Activated T-cell treated with anti-CD3 and anti-CD28 coated beads for 4 hours (primary cell): ENCODE measurements at places on chromosomes 1 and 21.

DNA sequence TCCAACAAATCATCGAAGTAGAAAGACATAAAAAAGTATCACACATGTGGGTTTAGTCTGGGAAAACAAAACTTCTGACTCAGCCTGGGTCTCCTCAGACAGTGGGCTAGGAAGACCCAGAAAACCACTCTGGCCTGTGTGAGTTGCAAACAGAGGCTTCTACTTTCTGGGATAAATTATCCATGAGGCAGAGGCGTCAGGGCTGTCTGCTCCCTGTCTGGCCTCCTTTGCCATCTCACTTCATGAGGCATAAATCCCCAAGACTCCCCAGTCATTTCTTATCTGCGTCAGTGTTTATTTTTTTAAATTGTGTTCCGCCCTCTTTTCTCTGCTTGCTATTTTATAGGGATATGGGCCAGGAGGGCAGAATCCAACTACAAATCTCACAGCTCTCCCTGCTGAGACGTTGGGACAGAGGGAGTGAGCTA, 80.6 kb upstream of the TRABD2B start:
- no peak for DNase-seq

- no peak for DNase-seq
These were observed 51.2 kb downstream of the MRPL39 start for GRCh38 chr21:25556091-25556490.

- DNase-seq: no peak
These were observed 187.4 kb downstream of the NUF2 start for GRCh38 chr1:163509114-163509513.

GRCh38 chr1:230303069-230303468, 123.1 kb downstream of the PGBD5 start:
- no peak for DNase-seq

DNA sequence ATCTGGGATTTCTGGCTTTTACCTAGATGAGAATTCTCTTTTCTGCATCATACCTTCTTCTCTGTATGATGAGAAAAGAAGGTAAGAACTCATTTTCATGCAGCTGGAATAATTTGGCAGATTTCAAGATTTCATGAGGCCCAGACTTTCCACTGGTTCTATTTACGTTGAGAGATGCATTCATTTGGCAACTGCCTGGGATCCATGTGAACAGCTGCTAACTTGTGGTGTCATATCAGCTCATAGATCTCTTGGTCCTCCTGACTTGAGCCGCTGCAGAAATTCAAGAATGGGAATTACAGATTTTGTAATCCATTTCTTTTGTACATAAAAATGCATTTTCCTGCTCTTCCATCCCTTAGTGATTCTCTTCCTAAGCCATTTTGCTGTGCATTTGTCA, 17.1 kb upstream of the C1orf87 start:
- no peak for DNase-seq

DNA sequence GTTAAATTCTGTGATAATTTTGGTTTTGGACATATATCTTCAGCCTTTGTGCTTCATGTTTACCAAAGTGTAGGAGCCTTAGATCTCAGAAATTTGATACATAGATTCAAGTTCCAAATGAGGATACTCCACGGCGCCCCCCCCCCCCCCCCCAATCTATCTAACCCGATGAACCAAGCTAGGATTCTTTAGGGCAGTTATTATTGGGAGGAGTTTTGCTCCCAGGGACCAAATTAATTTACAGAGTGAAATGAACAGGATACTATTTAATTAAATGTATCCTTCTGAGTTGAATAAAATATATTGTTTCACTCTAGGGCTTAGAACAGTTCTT, 3.2 kb downstream of the USP25 start:
- DNase-seq: no peak

- no peak for DNase-seq
These were observed 51.5 kb downstream of the LUZP1 start for GRCh38 chr1:23116921-23117699.

GRCh38 chr1:32695098-32695904, 7.3 kb downstream of the SYNC start:
- DNase-seq: no peak

GRCh38 chr1:181390410-181391077, 92.8 kb upstream of the CACNA1E start:
- DNase-seq: no peak

DNA sequence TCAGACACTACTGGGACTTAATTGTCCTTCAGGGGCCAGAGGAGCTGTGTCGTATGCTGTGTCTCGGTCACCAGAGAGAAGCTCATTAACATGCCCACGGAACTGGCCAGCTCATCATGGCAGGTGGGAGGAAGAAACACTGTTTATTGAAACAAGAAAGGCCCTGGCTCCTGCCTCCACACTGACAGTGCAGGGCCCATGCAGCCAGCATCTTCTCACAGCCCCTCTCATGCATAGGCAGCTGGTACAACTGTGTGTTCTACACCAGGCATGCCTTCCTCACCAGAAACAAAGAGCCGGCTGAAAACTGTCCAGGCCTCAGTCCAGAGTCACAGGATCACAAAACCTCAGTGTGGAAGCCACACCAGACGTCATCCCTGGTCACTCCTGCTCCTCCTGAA, 106.0 kb downstream of the UBE2U start:
- DNase-seq: no peak

- no peak for DNase-seq
These were observed 27.6 kb downstream of the SPATA21 start for GRCh38 chr1:16409536-16410152.

GRCh38 chr1:39609618-39610331, 29.7 kb downstream of the HEYL start:
- DNase-seq: peak; percentile 66

DNA sequence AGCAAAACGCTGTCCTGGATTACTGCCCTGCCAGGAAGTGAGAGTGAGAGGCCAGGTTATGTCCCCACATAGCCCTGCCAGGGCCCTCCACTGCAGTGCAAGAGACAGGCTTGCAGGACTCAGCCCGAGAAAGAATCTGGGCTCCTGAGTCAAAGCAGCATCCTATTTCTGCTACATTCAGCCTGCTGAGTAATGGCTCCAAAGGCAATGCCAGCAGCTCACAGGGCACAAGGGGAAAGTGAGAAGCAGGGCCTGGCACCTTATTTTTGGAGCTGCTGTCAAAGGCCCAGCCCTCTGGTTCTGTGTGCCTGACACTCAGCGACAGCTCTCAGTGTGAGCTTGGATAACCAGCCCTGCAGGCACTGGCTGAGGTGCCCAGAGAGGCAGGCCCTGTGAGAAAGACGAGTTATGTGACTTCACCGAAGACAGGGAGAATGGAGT, 83.9 kb downstream of the DTL start:
- DNase-seq: no peak

DNA sequence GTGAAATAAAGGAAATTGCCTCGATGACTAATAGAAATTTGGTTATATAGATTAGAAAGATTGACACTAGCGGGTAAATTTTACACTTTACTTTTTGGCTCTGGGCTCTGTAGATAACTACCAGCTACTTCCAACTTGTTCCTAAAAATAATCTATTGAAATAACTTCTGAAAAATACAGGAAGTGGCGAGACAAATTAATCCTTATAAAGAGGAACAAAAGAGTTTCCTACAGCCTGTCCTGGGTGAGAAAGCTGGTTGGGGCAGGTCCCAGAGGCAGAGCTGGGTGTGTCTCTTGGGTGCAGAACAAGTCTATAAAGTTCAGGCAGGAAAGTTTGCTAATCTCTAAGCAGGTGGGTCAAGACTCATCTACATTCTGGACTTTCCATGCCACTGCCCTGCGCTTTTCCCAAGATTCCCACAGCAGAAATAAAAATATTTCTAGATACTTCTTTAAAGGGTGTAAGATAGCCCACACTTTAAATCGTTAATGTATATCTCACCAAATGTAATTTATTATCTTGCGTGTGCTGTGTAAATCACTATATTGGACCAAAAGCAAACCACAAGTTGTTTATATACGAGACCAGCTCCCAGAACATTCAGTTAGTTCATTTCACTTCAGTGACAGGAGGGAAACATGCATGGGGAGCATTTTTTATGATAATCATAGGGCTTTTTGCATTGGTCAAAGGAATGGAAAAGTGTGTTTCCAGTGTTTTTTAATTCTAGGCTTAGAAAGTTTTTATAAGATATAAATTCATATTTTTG, 70.1 kb upstream of the NRIP1 start:
- DNase-seq: no peak

- DNase-seq: no peak
These were observed 17.5 kb upstream of the SPSB1 start for GRCh38 chr1:9275161-9275560.

- no peak for DNase-seq
These were observed 566 bp upstream of the PAQR7 start for GRCh38 chr1:25875856-25876692.

DNA sequence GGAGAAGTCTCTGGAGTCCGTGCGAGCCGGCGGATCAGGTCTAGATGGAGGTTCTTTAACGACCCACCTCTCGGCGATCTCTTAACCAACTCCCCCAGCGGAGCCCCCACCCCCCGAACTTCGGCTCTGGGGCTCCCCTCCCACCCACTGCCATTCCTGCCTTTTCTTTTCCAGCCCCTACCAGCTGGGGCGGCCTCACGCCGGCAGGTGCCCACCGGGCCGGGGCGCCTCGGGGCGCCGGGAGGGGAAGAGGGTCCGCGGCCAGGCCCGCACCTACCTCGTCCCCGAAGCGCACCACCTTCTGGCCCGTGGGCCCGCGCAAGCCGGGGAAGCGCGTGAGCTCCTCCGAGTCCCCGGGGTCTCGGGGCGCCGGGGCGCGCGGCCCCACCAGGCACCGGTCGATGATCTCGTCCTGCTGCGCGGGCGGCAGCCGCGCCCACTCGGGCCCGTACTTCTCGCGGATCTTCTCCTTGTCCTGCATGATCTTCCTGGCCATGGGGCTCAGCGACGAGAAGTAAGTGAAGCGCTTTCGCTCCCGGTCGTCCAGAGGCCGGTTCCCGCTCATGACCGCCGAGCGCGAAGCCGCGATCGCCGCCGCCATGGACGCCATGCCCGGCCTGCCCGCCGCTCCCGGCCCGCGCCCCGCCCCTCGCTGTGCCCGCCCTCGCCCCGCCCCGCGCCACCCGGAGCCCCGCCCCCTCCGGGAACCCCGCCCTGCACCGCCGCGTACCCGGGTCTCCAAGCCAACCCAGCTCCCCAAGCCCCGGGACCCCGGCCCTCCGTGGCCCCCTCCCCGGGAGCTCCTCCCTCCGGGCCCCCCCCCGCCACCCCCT, at the start of gene C1orf198:
TSS of gene C1orf198 (minus strand) at position 619 of the 833 bp plus-strand sequence. CDS start at position 610, 9 bp downstream.
- peak; percentile 72 for DNase-seq

GRCh38 chr1:119081700-119082099, 58.8 kb downstream of the WARS2 start:
- no peak for DNase-seq

DNA sequence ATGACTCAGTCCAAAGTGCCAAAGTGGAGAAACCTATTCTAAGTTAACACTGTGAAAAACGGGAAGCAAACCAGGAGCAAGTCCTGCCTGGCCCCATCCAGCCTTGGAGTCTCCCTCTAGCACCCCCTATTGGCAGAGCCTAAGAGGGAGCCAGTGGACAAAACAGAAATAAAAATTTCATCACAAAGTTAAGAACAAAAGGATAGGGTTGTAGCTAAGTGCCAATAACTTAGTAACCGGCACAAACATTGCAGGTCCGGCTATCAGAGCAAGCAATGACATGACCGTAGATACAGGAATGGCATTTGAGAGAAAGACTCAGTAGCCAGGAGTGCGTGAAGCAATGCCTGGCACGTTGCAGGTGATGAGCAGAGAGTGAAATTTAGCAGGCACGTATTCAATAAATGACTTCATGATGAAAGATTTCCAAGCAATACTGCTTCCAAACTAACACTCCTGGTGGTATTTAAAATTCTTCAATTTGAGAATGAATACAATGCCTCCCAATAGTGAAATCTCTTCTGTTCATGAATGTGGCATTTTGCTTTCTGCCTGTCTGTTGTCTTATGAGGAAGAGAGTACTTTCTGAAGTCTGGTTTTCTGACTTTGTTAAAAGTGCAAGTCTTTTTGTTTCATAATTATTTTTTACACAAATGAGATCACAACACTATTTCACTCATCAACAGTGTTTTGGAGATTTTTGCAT, 391.0 kb downstream of the OMA1 start:
- DNase-seq: no peak
